Left kidney (tissue), 8 donors: ENCODE measurements at places on chromosomes 5 and 9. TPM values are rescaled to one million over a fixed set of nuclear protein-coding genes. Genes with fewer than 3 reads are reported as not detected.

The SPAAR gene
- 1.4 TPM for polyA plus RNA-seq

The PCDHB5 gene
- polyA plus RNA-seq, result 7.5 TPM

The PLEKHG4B gene
- 15.0 TPM for polyA plus RNA-seq

The GGTA1 gene
- polyA plus RNA-seq, result 5.2 TPM

The PLPP7 gene
- polyA plus RNA-seq, result 1.9 TPM

The CA9 gene
- 0.58 TPM for polyA plus RNA-seq

The INSL6 gene
- polyA plus RNA-seq, result 0.60 TPM

The DOCK2 gene
- 2.6 TPM for polyA plus RNA-seq

The ANKRD31 gene
- polyA plus RNA-seq, result 0.86 TPM

The SLC6A19 gene
- polyA plus RNA-seq, result 67.4 TPM

The PCDHB4 gene
- 1.9 TPM for polyA plus RNA-seq

The CNTLN gene
- polyA plus RNA-seq, result 14.4 TPM

DNA sequence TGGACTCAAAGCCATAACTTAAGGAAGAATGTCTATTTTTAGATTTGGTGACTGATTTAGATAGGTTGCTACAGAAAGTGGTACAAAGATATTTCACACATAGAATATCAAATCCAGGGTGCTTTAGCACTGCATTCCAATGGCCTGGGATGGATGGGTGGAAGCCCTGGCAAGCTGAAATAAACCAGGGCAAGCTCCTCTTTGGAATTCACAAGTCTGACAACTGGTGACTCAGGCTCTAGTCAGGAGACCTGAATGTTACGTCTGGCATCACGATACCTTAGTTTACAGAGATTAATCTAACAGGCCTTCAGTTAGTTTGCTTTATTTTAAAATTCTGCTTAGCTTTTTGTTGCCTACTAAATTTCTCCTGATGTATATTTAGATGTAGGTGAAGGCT lies 144.0 kb downstream of the TMC1 start:
- no peak for DNase-seq

DNA sequence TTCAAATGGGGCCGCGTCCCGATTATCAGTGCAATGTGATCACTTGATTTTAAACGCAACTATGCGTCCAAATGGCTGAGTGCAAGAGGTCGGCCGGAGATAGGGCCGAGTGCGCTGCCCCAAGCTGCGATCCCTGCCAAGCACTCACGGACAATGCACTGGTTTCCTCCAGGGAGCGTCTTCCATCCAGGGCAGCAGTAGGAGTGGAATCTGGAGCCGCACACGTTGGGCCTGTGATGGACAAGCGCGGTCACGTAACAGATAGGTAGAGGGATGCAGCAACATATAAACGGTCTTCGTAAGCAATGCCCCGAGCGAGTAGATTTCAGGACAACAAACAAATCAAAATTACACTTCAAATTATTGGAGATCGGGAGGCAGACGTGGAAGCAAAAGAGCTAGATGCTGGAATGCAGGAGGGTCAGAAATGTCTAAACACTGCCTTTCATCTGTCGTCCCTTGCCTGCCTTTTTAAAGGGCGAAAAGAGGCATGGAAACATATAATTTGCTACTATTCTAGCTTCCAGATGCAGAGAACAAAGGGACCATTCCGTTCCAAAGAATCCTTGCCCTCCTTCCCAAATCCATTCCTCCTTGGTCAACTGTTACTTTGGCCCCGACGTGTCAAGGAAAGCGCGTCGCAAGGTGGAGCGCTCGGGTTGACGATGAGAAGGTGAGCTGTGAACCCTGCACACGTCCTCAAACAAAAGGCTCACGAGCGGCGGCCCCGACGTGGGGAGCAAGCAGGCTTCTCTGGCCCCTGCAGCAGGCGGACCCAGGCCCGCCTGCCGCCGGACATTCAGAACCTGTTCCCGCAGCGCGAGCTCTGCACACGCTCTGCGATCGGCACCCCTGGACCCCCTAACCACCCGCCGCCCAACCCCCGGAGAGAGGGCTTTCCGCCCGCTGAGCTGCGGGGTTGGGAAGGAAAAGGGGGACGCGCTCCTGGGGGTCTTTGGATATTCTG lies 1.5 kb downstream of the FBN2 start:
- DNase-seq, result peak; percentile 70

DNA sequence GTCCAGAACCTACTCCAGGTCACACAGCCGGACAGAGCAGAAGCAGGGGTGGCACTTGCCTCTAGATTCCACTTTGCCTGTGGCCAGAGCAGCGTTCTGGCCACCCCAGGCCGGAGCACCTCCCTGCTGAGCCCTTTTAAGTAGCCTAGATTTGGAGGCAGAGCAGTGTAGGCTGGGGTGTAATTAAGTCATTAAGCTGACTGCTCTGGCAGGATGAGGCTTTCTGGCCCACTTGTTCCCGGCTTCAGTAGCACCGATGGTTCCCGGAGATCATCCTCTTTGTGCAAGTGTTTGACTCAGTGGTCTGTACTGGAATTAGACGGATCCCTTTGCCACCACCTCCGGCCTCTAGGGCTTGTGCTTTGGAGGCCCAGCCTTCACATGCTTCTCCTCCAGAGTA lies 281.9 kb upstream of the ANKRD55 start:
- no peak for DNase-seq

GRCh38 chr9:128823903-128824406 lies 5.6 kb downstream of the SPOUT1 start:
- DNase-seq, result no peak

GRCh38 chr9:94568972-94569712 lies 14.3 kb downstream of the PCAT7 start:
- DNase-seq, result no peak

GRCh38 chr5:128757196-128757959 lies 207.9 kb upstream of the SLC27A6 start:
- DNase-seq, result no peak

GRCh38 chr9:16693616-16694015 lies 176.9 kb downstream of the BNC2 start:
- DNase-seq, result no peak

- no peak for DNase-seq
Measured at GRCh38 chr5:5374009-5374715, 48.3 kb upstream of the ICE1 start.

DNA sequence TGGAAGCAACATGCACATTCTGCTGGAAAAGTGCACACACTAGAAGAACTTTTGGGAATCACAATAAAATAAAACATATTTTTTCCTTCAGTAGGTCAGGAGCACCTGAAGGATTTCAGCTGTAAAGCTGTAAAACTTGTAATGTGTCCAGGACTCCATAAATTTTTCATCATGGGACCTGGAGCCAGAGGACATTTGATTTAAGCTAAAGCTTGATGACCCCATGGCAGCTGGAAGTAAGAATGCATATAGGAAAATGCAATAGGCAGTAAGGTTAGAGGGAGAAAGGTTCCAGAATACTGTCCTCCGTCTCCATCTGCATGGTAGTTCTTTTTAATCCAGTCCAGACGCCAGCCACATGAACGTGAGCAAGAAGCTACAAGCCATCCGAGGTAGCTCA lies 166.0 kb downstream of the ADAMTSL1 start:
- DNase-seq, result peak; percentile 10

DNA sequence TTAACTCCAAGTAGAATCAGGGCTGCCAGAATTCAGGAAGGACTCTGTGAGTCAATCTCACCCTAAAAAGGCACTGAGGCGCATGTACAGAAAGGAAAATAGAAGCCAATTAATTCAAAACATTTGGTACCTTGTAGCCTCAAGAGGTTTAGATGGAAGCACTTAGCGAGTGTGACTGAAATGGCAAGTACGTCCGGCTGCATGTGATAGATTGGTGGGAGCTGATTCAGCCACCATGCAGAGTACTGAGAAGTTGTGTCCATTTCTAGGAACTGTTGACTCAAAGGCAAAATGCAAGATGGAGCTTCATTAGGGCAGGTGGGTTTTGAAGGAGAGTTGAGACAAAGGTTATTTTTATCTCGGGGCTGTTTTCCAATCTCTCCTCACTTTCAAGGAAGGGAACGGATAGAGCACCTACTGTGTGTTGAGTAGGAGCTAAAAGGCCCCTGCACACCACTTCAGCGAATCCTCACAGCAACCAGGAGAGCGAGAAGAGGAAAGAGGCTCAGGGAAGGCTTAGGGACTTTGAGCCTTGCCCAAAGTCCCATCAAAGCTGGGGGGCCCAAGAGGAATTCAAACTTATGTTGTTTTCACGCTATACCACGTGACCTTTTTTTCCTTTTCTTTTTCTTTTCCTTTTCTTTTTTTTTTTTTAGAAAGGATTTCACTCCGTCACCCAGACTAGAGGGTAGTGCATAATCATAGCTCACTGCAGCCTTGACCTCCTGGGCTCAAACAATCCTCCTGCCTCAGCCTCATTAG lies 34.6 kb upstream of the CPEB4 start:
- no peak for DNase-seq

GRCh38 chr5:159951387-159951786 lies 35.1 kb downstream of the ADRA1B start:
- no peak for DNase-seq

DNA sequence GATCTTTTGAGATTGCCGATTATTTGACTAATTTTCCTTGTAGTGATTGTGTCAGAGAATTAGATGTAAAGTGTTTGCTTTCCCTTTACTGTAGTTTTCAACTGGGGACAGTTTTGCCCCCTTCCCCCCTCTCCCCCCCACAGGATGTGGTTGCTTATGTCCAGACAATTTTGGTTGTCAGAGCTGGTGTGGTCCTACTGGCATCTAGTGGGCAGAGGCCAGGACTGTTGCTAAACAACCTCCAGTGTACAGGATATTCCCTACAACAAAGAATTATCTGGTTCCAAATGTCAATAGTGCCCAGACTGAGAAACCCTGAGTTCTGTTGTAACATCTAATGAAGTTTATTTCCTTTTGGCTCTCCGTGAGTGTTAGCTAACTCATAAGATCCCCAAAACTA lies 20.0 kb downstream of the TMEFF1 start:
- DNase-seq, result no peak

DNA sequence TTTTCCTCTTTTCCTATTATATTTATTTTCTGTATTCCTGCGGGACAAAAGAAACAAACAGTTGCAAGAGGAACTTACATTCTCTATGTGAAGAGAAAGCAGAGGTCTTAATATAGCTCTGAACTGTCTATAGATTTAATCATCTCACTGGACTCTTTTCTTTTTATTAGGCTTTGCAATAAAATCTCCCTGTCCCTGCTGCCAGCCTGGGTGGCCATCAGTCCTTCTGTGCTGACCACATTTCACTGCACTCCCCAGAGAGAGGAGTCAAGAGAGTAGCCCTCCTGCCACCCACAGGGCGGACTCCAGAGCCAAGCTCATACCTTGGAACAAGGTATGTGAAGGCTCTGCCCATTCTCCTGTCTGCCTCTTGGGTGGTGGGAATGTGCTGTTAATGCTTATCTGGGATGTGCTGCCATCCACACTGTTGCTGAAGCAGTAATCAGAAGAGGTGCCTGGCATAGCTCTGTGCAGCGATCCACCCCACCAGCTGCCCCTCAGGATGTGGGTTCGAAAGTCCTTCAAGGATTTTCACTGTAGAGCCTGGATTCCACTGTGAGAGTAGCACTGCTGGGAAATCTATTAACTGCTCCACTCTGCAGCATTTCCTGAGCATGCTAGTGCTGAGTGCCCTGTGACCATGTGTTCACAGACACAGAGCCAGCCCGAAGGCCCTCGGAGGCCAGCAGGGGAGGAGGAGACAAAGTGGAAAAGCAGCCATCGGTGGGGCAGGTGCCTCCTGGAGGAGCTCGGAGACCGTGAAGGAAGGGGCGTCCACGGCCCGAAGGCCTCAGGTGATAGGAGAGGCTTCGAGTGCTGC lies 334.6 kb downstream of the MED10 start:
- DNase-seq, result no peak

- DNase-seq, result peak; percentile 12
Measured at GRCh38 chr5:179700401-179700918, 1.7 kb downstream of the CANX start.

DNA sequence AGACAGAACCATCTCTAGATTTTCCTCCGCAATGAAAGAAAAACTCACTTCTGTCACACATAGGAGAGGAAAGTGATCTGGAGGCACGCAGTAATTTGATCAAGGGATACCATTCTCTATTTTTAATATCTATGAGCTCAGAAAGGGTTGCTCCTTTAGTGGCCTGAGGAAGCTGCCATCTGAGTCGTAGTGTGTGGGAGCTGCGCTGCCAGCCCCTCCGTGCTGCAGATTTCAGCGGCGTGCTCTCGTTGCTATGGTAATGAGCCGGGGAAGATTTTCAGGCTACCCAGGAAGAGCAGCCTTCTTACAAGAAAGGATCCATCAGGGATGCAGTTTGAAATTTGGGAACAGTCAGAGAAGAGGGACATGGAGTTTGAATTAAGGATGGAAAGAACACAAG lies 17.1 kb upstream of the GOLM1 start:
- DNase-seq, result no peak

DNA sequence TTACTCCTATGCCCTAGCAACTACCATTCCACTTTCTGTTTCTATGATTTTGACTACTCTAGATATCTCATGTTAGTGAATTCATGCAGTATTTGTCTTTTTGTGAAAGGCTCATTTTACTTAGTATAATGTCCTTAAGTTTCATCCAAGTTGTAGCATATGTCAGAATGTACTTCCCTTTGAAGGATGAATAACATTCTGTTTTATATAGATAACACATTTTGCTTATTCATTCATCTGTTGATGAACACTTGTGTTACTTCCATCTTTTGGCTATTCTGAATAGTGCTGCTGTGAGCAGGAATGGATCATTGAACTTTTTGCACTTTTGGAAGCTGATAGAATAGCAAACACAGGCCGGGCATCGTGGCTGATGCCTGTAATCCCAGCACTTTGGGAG lies 140.2 kb upstream of the MYO10 start:
- no peak for DNase-seq

DNA sequence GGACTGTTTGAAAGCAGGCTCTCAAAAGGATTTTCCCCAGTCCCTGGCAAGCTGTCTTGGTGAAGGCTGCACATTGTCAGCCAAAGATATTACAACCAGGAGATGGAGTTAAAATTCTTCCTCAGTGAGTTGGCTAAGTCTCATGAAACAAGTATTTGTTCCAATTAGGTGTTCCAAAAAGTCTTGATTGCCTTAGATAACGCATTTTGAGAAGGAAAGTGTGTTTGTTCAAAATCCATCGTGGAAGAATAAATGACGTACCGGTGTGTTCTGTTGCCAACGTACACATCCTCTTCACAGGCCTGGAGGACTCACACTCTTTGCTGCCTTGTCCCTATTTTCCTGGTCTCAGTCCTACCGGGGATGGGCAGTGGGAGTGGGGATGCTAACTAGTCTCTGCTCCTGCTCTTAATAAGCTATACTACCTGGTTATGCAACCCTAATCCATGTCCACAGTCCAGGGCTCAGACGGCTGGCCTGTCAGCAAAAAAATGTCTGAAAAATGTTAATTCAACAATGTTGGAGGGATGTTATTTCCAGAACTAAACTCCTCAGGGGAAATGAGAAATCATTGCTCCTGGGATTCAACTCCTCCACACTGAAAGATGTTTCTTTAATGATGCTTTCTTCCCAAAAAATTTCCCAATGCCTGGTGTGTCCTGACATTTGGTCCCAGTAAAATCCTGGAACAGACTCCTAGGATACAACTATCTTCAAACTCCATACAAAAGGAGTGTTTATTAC lies 175.3 kb upstream of the KLF9 start:
- DNase-seq, result no peak

DNA sequence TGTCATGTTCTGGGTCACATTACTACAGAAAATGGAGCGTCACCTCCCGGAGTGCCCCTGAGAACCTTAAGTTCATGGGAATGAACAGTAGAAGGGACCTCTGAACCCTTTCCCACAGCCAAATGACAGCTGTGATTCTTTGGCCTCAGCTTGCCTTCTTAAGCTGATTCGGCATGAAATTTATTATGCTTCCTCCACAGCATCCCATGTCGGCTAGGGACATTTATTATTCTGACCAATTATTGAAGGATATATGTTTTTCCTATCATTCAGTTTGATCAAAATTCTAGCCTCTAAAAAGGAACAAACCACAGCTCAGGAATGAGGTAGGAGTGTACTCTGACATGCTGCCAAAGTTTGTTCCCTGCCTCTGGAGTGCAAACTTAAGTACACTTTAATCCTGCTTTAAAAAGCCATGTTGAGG lies 440.6 kb downstream of the CETN3 start:
- peak; percentile 27 for DNase-seq
